Testis (tissue), 5 donors: ENCODE measurements at places on chromosomes 3 and 15. TPM values are rescaled to one million over a fixed set of nuclear protein-coding genes. Genes with fewer than 3 reads are reported as not detected.

Gene ACP3
- polyA plus RNA-seq = 2.6 TPM

- no peak for DNase-seq
Observed at GRCh38 chr3:16101295-16102186, 72.9 kb upstream of the GALNT15 start.

DNA sequence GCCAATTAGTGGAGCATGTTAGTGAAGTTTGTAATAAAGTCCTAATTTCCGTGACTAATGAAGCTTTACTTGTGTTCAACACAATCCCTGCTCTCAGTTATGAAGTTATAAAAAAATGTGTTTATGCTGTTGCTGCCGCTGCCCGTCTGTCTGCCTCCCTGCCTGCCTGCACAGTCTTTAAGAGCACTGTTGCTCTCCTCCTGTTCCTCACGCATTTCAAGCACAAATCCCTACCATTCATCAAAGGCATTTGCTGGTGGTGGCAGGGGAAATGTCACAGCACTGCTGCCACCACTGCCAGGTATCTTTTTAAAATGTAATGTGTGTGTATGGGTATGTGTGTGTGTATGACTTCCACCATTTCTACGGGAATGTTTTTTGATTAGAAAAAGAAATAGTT lies 58.8 kb downstream of the CACNA1D start:
- no peak for DNase-seq

DNA sequence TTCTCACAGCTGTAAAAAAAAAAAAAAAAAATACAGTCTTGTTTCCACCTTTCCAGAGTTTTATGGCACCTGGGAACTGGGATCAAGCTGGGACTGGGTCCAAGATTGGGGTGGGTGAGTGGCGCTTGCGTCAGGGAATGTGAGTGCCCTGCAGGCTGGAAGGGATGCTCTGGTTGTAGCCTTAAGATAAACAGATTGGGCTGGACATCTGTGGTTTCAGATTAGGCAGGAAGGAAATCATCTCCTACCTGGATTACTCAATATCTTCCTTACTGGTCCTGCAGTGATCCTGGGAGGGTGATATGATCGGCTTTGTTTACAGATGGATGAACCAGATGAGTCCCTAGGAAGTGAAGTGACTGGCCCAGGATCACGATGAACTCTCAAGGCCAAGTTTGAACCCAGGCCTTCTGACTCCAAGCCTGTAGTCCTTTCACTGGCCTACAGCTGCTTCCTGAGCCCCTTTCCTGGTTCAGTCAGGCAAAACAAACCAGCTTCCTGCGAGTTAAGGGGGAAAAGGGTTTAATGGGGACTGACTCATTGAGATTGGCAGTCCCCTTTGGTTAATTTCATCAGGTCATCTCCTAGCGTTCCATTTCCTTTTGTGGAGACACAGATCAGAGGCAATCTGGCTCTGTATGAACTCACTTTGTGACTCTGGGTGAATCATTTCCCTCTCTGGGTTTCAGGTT lies 179.8 kb downstream of the THSD4 start:
- DNase-seq = no peak

Gene EFCC1
- 2.6 TPM for polyA plus RNA-seq

Gene KIF15
- 16.7 TPM for polyA plus RNA-seq

DNA sequence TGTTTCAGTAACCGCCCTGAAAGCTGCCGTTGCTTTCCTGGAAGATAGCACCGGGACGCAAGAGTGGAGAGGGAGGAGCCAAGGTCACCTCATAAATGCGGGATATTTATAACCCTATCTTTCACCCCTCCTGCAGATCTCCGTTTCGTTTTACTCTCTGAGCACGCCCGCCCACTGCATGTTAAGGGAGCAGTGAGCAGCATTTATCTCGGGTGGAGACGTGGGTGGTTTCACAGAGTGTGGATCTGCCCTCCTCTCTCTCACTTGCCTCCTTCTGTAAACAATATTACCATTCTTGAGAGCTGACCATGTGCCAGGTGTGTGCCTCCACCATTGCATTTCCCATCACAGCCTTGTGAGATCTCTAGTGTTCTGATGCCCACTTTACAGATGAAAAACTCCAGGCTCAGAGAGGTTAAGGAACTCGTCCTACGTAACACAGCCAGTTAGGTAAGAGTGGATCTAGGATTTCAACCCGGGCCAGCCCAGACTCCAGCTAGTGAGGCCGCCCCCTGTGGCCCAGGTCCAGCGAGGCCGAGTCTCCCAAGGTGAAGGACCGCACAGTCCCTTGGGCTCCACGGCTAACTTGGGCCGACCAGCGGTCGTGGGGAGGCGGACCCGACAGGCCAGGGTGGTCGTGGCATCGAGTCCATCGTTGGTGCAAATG lies 16.9 kb upstream of the SEMA4B start:
- DNase-seq = peak; percentile 96

Gene SCAP
- 120 TPM for polyA plus RNA-seq

GRCh38 chr15:40238532-40239403 lies at the start of gene PAK6:
TSS of gene PAK6 (plus strand) at chr15:40239063. CDS start at chr15:40264786, 25,723 bp downstream.
- DNase-seq = peak; percentile 61

Gene TUSC2
- 43.4 TPM for polyA plus RNA-seq

DNA sequence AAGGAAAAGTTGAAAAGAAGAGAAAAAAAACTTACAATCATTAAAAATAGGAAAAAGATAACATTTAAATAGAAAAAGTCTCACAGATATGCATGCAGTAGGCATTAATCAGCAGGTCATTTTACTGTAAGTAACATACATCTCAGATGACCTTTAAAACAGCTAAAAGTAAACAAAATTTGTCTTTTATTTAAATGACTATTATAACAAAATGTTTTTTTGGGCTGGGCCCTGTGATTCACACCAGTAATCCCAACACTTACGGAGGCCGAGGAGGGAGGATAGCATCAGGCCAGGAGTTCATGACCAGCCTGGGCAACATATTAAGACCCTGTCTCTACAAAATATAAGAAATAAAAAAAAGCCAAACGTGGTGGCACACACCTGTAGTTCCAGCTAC lies 14.7 kb downstream of the IQGAP1 start:
- DNase-seq = no peak

Gene HYKK
- polyA plus RNA-seq = 7.0 TPM

- DNase-seq = no peak
Observed at GRCh38 chr3:71463617-71464016, 119.9 kb downstream of the FOXP1 start.

DNA sequence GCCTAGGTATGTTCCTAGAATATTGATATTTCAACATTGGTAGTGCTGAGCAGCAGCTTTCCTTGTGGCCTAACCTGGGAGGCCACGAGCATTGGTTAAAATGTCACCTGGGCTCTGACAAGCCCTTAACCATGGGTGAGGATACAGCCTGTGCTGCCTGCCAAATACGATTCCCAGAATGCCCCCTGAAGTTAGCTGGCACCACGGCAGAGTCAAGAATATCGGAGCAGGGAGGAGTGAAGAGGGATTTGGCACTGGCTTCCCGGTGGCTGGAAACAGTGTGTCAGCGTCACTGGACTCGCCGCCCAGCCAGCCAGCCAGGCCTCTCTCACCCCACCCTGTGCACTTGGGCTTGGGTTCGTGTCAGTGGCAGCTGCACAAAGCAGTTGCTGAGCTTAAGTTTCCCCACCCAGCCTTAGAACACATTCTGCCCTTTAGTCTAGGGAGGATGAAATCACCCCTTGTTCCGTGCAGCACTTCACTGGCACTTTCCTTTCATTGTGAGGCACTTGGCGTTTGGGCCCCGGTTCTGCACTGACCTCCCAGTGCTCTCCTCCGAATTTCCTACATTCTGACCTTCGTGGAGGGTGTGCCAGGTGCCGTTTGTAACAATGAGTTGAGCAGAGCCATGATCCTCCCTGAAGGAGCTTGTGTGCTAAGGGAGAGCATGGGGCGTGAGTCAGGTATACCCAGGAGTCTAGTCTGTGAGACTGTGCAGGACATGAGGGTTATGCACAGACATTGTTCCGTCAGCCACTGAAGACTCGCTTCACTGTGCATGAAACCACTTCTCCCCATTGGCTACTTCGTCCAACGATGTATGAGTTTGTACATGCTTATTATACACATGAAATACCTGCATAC lies 152.8 kb upstream of the BHLHE40 start:
- DNase-seq = peak; percentile 82

Gene TTC21A
- polyA plus RNA-seq = 266 TPM

Gene EPHA3
- 2.1 TPM for polyA plus RNA-seq

Gene RMDN3
- 37.3 TPM for polyA plus RNA-seq

DNA sequence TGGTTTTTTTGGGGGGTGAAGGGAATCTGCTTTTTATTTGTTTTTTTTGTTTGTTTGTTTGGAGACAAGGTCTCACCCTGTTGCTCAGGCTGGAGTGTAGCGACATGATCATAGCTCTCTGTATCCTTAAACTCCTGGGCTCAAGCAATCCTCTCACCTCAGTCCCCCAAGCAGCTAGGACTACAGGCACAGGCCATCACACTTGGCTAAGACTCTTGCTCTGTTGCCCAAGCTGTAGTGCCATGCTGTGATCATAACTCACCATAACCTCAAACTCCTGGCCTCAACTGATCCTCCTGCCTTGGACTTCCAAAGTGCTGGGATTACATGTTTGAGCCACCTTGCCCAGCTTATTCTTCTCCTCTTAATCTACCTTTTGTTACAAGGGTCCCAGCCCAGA lies 31.8 kb downstream of the GPR176 start:
- no peak for DNase-seq

DNA sequence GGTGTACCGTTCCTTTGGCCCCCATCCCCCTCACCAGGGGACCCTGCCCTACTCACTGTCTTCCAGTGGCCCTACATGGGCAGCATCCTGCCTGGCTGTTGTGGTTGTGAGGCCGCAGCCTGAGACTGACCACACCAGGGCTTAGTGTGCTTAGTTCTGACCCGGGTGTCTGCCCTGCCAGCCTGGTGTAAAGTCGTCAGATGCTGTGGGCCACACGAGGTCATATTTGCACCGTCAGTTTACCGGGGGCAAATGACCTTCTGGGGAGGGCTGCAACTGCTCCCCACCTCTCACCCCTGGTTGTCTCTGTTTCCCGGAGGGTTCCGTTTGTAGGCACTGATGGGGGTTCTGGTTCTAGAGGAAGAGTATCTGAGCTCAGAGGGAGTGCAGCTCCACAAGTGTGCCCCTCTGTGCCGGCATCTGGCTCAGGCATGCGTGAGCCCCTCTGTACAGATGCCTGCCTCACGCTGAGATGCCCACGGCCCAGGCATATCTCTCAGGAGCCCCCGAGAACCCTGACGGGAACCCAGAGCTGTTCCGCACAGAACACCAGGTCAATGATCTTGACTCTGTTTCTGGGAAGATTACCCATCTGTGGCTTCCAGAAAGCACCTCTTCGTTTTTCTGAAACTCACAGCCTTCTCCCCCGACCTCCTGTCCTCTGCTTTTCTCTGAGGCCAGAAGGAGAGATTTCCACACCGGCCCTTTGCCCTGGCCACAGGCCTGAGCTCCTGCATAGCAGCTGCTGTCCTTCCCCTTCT lies 19.2 kb downstream of the KLF13 start:
- DNase-seq = no peak

Gene NISCH
- polyA plus RNA-seq = 166 TPM

DNA sequence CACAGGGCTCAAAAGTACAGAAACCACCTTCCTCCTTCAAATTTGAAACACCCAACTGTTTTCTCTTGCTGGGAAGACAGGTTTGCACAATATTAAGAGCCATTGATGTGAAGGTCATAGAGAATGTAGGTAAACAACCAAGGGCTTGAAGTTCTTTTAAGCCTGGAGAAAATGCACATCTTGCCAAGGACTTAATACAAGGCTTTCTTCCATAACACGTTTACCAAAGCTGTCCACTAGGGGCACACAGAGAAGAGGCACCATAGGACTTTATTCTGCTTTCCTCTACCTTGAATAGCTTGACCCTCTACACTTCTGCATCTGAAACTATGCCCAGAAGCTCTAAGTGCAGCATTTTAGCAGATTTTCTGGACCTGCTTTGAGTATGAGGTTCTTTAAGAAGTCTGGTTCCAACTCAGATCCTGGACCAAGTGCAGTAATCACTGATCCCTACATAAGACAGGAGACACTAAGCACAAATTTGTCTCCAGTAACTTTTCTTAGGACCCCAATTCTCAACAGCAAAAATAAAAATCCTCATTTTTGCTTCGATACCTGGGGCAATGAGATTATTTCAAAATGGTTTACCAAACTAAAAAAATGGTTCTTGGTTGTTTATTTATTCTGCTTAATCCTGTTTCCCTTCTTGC lies 138.0 kb downstream of the FBN1 start:
- DNase-seq = peak; percentile 51

GRCh38 chr3:101020351-101021015 lies 27.3 kb upstream of the ABI3BP start:
- no peak for DNase-seq

Gene C3orf70
- polyA plus RNA-seq = 11.9 TPM

DNA sequence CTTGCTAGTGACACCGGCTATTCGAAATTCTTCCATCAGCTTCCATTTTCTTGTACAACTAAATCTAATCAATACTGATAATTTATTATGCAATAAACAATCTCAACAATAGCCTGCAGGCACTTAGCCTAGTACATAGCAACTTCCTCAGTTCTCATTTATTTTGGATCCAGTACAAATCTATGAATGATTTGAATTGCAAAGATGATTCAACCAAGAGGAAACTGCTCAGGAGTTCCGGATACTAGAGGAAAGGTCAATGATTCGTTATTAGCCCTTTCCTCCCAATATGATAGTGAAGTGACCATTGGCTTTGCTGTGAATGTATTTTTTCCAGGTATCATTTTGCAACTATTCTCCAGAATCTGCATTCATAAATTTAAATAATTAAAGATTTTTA lies 827.0 kb downstream of the CADM2 start:
- no peak for DNase-seq

Gene ISLR
- 73.7 TPM for polyA plus RNA-seq

DNA sequence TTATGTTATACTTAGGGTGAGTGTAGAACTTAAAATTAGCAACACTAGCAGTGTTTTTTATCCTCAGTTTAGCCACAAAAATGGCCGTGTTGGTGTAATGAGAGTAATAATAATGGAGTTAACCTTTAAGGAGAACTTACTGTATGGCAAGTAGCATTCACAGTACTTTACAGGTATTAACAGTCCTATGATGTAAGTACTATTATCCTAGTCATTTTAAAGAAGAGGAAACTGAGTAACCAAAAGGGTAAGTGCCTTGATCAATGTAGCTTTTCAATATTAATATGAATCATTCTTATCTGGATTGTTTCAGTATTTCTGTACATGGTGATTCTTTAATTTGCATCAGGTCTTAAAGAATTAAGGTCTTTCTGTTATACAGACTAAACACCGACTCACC lies 170.3 kb downstream of the CD47 start:
- no peak for DNase-seq

DNA sequence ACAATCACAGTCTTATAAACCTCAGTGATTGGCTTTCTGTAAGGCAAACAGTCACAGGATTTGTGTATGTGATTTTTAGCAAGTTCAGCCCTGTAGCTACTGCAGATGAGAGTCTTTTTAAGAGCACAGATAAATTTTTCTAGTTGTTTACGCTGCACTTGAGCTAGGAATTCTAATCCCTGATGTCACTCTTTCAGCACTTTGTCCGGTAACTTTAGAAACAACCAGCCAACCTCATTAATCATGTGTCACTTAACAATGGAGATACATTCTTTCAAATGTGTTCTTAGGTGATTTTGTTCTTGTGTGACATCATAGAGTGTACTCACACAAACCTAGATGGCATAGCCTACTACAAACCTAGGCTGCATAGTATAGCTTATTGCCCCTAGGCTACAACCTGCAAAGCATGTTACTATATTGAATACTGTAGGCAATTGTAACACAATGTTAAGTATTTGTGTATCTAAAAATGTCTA lies 36.8 kb upstream of the GOLGA6L2 start:
- DNase-seq = no peak
